GM12892 (cell line): ENCODE measurements at places on chromosomes 4 and X.

DNA sequence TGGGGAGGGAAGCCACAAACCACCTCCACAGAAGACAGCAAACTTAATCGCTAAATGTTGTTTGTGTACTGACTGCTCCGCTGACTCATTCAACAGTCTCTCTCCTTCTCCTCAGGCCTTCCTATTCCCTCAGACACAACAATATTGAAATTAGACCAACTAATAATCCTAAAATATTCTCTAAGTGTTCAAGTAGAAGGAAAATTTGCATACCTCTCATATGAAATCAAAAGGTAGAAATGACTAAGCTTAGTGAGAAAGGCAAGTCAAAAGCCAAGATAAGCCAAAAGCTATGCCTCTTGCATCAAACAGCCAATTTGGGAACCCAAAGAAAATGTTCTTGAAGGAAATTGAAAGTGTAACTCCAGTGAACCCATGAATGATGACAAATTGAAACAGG lies 75.7 kb upstream of the ARHGAP24 start:
- no peak for DNase-seq

- DNase-seq: no peak
These were observed 143.5 kb downstream of the CHM start for GRCh38 chrX:85903692-85904471.

- no peak for DNase-seq
These were observed 490.6 kb upstream of the HS3ST1 start for GRCh38 chr4:11919316-11919715.

DNA sequence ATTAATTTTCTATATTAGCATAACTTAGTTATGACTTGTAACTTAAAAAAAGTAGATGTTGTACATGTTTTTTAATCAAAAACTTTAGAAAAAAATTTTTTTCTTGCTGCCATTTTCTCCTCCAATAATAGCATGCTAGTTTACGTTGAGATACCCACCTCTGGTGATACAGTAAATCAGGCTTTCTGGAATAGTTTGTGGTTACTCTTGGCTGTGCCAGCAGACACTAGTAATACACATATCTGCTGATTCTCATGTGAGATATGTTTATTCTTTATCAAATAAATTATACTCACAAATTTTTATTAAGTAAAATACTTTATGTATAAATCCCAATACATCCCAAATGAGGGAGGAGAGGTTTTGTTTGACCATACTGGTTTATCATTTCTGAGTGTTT lies 117.3 kb downstream of the KLHL8 start:
- no peak for DNase-seq

- DNase-seq: no peak
These were observed 36.2 kb upstream of the TASL start for GRCh38 chrX:30613721-30614120.

- DNase-seq: no peak
These were observed 52.1 kb upstream of the PCDH10 start for GRCh38 chr4:133096972-133097371.

GRCh38 chrX:24979081-24979480 lies 36.7 kb downstream of the ARX start:
- DNase-seq: no peak
